ENCODE measurements at places on chromosomes 11 and 22. TPM values are rescaled to one million over a fixed set of nuclear protein-coding genes. Genes with fewer than 3 reads are reported as not detected.

CDC42BPG gene
- total RNA-seq = 8.1 TPM

P4HA3 gene
- total RNA-seq = 2.9 TPM

P2RY6 gene
- total RNA-seq = 3.0 TPM

CRYBA4 gene
- total RNA-seq = not detected

C1QTNF5 gene
- 32.8 TPM for total RNA-seq

PSMA1 gene
- total RNA-seq = 148 TPM

MRGPRF gene
- 5.0 TPM for total RNA-seq

OR5L1 gene
- total RNA-seq = not detected

TALDO1 gene
- total RNA-seq = 490 TPM

CCDC188 gene
- total RNA-seq = 0.39 TPM

GGTLC3 gene
- total RNA-seq = not detected

NFAM1 gene
- total RNA-seq = 0.89 TPM

ZNF280B gene
- total RNA-seq = 2.2 TPM

SLC22A8 gene
- total RNA-seq = not detected

PGR gene
- total RNA-seq = 1.6 TPM

CAPN5 gene
- 3.0 TPM for total RNA-seq

CARD18 gene
- total RNA-seq = not detected

SHANK3 gene
- total RNA-seq = 11.5 TPM
